Smooth muscle cell of the umbilical artery (primary cell): ENCODE measurements at places on chromosomes 5 and 9. TPM values are rescaled to one million over a fixed set of nuclear protein-coding genes. Genes with fewer than 3 reads are reported as not detected.

CFAP157 gene
- total RNA-seq: not detected in 2 replicates

CFAP90 gene
- total RNA-seq: 0.23 and 0.30 TPM in 2 replicates

PTGR1 gene
- 46.6 and 60.8 TPM in 2 replicates for total RNA-seq

CLIC3 gene
- 2.5 and 3.3 TPM in 2 replicates for total RNA-seq

DDX4 gene
- total RNA-seq: 0.05 TPM in 1 of 2 replicates, not detected in the other

FAM169A gene
- total RNA-seq: under 0.01 and 0.74 TPM in 2 replicates

PCDHB4 gene
- total RNA-seq: under 0.01 and 0.09 TPM in 2 replicates

SLC6A3 gene
- total RNA-seq: not detected in 2 replicates

NUDT2 gene
- total RNA-seq: 14.3 and 39.2 TPM in 2 replicates

GLRX gene
- total RNA-seq: 27.0 and 39.1 TPM in 2 replicates

SPATA31D4 gene
- not detected in 2 replicates for total RNA-seq

GRIN1 gene
- total RNA-seq: 0.09 TPM in 1 of 2 replicates, not detected in the other

ACOT12 gene
- 0.23 TPM in 1 of 2 replicates, not detected in the other for total RNA-seq

PCDHB7 gene
- 0.18 and 0.89 TPM in 2 replicates for total RNA-seq

FOXD4L5 gene
- 0.09 and 0.30 TPM in 2 replicates for total RNA-seq

PCDHAC2 gene
- total RNA-seq: 0.30 and 0.32 TPM in 2 replicates

GADD45G gene
- total RNA-seq: 0.51 and 1.8 TPM in 2 replicates

IFNB1 gene
- total RNA-seq: 0.30 TPM in 1 of 2 replicates, not detected in the other

NRG2 gene
- under 0.01 and 0.28 TPM in 2 replicates for total RNA-seq

DENND4C gene
- 43.7 and 53.6 TPM in 2 replicates for total RNA-seq

ROPN1L gene
- total RNA-seq: 0.14 and 0.30 TPM in 2 replicates

STPG3 gene
- total RNA-seq: not detected in 2 replicates

HEXB gene
- 209 and 270 TPM in 2 replicates for total RNA-seq

SNX18 gene
- total RNA-seq: 25.0 and 35.6 TPM in 2 replicates

GCNT1 gene
- 27.3 and 38.4 TPM in 2 replicates for total RNA-seq

ADAMTSL2 gene
- 0.83 and 4.8 TPM in 2 replicates for total RNA-seq

GPR150 gene
- total RNA-seq: under 0.01 and 0.28 TPM in 2 replicates

PCDHA1 gene
- under 0.01 and 0.09 TPM in 2 replicates for total RNA-seq

SLC4A9 gene
- total RNA-seq: not detected in 2 replicates

SPINK13 gene
- not detected in 2 replicates for total RNA-seq

LCN12 gene
- total RNA-seq: 0.30 and 0.51 TPM in 2 replicates

RNF20 gene
- total RNA-seq: 34.6 and 35.0 TPM in 2 replicates

HAVCR2 gene
- 0.09 TPM in 1 of 2 replicates, not detected in the other for total RNA-seq

LIFR gene
- 36.9 and 79.9 TPM in 2 replicates for total RNA-seq

DMAC1 gene
- total RNA-seq: 6.3 and 8.9 TPM in 2 replicates

NANS gene
- total RNA-seq: 84.6 and 87.3 TPM in 2 replicates

SLC1A3 gene
- total RNA-seq: 5.3 and 14.3 TPM in 2 replicates

CER1 gene
- not detected in 2 replicates for total RNA-seq

HAPLN1 gene
- total RNA-seq: 0.89 and 24.8 TPM in 2 replicates

CD74 gene
- total RNA-seq: 0.89 and 1.1 TPM in 2 replicates

CATSPER3 gene
- not detected in 2 replicates for total RNA-seq

ROR2 gene
- 19.9 and 20.5 TPM in 2 replicates for total RNA-seq

SLC6A7 gene
- not detected in 2 replicates for total RNA-seq

SPINK6 gene
- total RNA-seq: not detected in 2 replicates

FANCG gene
- 6.8 and 13.4 TPM in 2 replicates for total RNA-seq

DAB2 gene
- 46.3 and 76.8 TPM in 2 replicates for total RNA-seq

FAT2 gene
- under 0.01 and 0.05 TPM in 2 replicates for total RNA-seq

PCDHA12 gene
- total RNA-seq: 0.18 and 0.59 TPM in 2 replicates

PRSS3 gene
- total RNA-seq: 2.1 and 3.2 TPM in 2 replicates

PTGES gene
- total RNA-seq: 6.3 and 162 TPM in 2 replicates

SPINK5 gene
- total RNA-seq: not detected in 2 replicates

PSMD5 gene
- 22.9 and 40.9 TPM in 2 replicates for total RNA-seq

STXBP1 gene
- total RNA-seq: 37.7 and 50.8 TPM in 2 replicates

AK6 gene
- total RNA-seq: 35.3 and 59.0 TPM in 2 replicates

TMEM215 gene
- total RNA-seq: not detected in 2 replicates

ADAMTS12 gene
- total RNA-seq: 73.0 and 179 TPM in 2 replicates
